ENCODE measurements at places on chromosomes 7 and 10.

DNA sequence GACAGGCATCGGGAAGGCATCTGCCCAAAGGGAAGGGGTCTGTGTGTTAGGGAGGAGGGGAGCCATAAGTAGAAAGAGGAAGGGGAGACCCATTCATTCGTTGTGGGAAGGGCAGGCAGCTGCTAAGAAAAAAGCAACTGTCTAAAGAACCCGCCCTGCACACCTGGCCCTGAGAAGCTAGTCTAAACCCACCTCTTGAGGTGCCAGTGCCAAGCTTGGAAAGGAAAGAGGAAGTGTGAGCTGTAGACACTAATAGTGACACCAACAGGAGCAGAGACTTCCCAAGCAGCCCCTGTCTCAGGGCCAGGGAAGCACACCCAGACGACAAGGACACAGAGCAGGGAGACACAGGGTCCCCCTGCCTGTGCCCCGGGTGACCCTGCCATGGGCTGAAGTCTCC is 40.8 kb upstream of the PRSS58 start:
- no peak for DNase-seq

GRCh38 chr7:40874756-40875155 is 740.0 kb downstream of the SUGCT start:
- DNase-seq, result no peak

DNA sequence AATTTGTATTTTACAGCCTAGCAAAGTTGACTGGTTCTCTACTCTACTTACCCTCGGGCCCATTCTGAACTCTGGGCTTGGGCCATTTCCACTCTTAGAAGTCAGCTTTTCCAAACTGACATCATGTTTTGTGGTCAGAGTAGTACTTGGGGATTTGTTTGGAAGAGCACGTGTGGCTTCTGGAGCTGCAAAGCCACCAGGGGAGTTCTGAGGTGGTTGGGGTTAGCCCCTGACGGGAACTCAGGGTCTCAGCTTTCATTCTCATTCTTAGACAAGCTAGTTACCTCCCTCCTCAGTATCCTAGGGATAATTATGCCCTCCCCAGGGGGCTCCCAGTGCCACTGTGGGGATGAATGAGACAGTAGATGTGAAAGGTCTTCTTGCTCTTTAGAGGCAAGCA is 647.7 kb upstream of the GALNT17 start:
- no peak for DNase-seq

- no peak for DNase-seq
Measured at GRCh38 chr7:55309040-55309991, 55.8 kb upstream of the LANCL2 start.

DNA sequence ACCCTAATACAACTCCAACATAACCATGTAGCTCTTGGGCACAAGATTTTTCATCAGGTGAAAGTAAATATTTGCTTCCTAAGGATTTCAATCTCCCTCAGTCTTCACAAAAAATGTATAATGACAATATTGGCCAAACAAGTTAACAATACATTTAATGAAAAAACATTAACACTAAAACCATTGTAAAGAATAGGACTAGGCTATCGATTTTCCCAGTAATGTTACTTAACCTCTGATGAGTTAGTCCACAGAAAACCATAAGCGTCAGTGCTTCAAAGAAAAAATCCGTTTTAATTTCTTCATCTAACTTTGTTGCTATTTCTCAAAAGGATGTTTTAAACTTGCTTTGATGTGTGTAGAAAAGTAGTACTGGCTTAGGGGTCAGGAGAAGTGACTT is 1.2 kb downstream of the ZNF33B start:
- no peak for DNase-seq

- DNase-seq, result no peak
Measured at GRCh38 chr7:153832160-153832559, 220.0 kb upstream of the DPP6 start.

DNA sequence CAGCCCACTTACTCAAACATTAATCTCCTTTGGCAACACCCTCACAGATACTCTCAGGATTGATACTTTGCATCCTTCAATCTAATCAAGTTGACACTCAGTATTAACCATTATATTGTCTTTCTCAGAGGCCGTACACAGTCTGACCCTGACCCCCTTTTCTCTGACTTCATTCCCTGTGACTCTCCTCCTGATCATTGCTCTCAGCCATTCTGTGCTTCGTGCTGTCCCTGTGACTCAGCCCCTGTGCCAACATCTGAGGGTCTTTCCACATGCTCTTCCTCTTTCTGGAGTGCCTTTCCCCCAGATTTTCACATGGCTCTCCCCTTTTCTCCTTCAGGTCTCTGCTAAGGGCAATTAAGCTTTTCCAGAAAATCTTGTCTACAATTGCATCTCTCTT is 289.0 kb upstream of the PHYHIPL start:
- DNase-seq, result no peak

DNA sequence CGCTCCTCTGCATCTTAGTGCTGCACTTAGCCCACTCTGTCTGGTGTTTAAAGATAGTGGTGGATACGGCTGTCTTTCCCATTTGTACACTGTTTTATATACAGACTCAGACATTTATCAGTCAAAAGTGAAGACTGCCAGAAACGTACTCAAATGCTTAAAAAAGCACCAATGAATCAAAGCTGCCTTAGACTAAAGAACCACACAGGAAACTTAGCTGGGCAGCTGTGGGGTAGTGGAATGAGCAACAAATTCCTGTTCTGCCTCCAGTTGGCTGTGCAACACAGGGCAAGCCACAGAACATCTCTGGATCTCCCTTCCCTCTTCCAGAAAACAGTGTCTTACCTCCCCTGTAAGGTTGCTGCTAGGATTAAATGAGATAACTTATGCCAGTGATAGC is 76.0 kb downstream of the ATXN7L1 start:
- DNase-seq, result no peak

DNA sequence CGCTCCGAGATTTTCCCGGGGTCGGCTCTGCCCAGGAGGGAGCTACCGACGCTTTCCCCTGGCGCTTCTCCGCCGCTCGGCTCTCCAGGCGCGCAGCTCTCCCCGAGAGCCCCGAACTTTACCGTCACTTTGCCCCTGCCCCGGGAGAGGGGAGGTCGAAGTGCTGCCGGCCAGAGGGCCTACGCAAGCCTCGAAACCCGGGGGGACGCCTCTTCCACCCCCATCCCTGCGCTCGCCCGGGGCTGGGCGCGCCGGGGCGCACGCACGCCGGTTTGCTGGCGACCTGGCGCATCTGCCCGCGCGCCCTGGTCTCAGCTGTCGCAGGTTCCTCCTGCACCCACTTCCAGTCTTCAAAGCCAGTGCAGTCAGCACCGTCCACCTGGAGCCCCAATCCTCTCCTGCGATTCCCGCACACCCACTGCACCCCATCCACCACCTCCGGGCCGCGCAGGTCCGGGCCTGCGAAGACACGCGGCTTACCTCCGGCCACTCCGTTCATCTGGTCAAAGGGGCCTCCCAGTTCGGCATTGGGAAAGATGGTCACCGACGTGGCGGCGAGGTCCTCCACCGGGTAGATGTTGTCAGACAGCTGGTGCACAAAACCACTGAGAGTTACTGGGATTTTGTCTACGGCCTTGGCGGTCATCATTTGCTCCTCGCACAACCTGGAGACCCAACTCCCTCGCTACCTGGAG is 638 bp downstream of the EGR2 start:
- DNase-seq, result no peak

DNA sequence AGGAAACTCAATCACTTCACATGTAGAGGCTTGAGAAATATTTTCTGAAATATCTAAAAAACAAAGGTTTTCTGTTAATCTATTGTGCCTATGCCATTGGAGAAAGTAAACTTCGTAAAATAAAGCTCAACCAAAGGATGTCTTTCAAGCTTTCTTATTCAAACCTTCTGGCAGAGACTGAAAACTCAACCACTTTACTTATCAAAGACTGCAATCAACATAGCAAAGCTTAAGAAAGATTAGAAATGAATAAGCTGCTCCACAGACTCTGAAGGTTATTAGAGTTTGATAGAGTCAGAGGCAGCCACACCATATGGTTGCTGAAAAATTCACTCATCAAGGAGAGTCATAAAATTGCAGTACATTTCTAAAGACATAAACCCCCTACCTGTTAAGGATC is 245.8 kb upstream of the MEOX2 start:
- no peak for DNase-seq

GRCh38 chr7:43229801-43230200 is 117.4 kb downstream of the HECW1 start:
- no peak for DNase-seq

GRCh38 chr7:55514546-55515265 is 57.6 kb downstream of the VOPP1 start:
- DNase-seq, result no peak

DNA sequence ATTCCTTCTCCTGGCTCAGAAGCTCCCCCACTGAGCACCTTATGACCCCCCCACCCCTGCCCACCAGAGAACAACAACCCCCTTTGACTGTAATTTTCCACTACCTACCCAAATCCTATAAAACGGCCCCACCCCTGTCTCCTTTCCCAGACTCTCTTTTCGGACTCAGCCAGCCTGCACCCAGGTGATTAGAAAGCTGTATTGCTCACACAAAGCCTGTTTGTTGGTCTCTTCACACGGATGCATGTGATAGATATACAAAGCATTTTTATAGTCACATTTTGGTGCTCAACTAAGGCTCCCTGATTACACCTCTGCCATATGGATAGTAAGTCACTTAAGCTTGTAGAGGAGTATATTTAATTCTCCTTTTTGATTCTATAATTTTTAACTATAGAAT is 985.8 kb downstream of the REEP3 start:
- DNase-seq, result no peak

DNA sequence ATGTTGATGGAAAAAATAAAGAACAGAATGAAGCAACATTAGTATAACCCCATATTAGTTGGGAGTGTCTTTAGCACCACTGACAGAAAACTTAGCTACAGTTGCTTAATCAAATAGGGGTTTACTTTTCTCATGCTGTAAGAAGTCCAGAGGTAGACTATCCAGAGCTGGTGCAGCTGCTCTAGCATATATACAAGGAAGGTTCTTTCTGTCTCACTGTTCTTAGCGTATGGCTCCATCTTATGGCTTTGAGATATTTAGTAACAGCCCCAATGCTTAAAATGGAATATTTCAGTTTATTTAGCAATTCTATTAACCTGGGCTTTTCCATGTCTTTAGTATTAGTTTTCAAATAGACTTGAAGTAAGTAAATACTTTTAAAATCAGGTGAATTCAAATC is 15.2 kb upstream of the WNT2 start:
- no peak for DNase-seq

GRCh38 chr10:104223304-104223703 is 8.9 kb downstream of the CFAP43 start:
- no peak for DNase-seq

GRCh38 chr10:2436933-2437332 is 630.4 kb upstream of the PFKP start:
- no peak for DNase-seq

GRCh38 chr7:63900394-63901203 is 98.0 kb upstream of the ZNF722 start:
- DNase-seq, result no peak

GRCh38 chr10:69328380-69328735 is 50.1 kb downstream of the HK1 start:
- no peak for DNase-seq

DNA sequence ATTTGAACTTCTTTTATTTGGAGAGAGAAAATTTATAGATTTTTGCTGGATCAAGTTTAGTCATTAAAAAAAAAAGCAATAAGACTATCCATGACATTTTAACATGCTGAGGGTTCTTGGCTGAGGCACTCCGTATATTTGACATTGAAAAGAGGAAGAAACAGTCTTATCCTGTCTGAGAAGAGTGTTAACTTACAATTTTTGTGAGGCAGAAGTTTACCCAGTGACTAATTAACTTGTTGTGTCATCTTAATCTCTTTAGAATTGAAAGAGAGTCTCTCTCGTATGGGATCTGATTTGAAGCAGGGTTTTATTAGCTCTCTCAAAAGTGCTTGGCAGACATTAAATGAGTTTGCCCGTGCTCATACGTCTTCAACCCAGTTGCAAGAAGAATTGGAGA is 39.3 kb downstream of the SEC23IP start:
- DNase-seq, result no peak

- no peak for DNase-seq
Measured at GRCh38 chr10:16490511-16490910, 31.2 kb downstream of the C1QL3 start.

GRCh38 chr10:24306507-24306875 is 97.6 kb downstream of the KIAA1217 start:
- no peak for DNase-seq

DNA sequence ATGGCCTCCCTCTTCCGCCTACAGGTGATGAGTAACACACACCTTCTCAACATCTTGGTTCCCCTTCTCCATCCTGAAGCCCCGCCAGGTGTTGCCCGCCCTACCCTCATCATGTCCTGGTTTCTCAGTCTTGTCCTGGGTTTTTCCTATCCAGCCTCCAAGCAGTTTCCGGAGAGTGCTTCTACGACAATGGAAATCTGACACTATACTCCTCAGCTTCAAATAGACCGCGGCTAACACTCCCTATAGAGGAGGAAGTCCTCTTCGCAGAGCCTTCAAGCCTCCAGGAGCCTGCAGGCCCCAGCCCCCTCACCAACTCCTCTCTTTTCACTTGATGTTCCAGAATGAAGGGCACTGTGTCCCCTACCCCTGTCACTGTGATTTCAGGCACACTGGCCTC is 147.4 kb downstream of the PRPF18 start:
- DNase-seq, result no peak

DNA sequence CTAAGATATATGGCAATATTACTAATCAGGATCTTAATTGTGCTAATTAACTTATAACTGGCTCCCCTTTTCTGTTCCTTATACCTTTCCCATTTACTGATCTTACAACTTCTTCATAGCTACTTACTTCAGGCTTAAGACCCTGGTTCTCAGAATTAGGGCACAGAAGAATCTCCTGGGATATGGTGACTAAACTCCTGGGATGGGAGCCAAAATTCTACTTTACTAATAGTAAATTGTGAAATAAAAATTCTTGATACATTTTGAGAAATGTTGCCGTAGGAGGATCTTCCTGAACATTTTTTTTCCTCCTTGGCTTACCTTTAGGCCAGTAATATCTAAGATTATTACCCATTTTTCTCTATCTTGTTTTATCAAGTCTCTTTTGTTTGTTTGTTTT is 309.5 kb downstream of the ATRNL1 start:
- no peak for DNase-seq

GRCh38 chr10:50550291-50550839 is 73.4 kb downstream of the SGMS1 start:
- no peak for DNase-seq

GRCh38 chr7:75734586-75735458 is 3.9 kb downstream of the HIP1 start:
- no peak for DNase-seq

- DNase-seq, result no peak
Measured at GRCh38 chr7:127794551-127794950, 142.6 kb downstream of the SND1 start.

- DNase-seq, result no peak
Measured at GRCh38 chr10:21285742-21286331, 239.6 kb downstream of the SKIDA1 start.

GRCh38 chr10:8040651-8041050 is 13.8 kb upstream of the GATA3 start:
- DNase-seq, result no peak

- DNase-seq, result no peak
Measured at GRCh38 chr7:901041-901387, 24.7 kb downstream of the GET4 start.

GRCh38 chr7:128814499-128814898 is 15.7 kb upstream of the FLNC start:
- no peak for DNase-seq
